Heart right ventricle (tissue), 16 donors: ENCODE measurements at places on chromosomes 1 and 21.

DNA sequence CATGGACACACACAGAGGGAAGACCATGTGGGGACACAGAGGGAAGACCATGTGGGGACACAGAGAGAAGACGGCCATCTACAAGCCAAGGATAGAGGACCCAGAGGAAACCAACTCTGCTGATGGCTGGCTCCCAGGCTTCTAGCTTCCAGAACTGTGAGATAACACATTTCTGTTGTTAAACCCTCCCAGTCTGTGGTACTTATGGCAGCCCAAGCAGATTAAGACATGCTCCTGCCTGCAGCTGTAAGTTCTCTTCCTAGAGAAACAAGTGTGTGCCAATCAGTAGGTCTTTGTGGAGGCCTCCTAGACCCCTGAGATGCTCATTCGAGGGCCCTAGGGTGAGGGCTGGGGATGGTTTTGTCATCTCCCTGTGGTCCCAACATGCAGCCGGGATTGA lies 2.7 kb downstream of the AGT start:
- DNase-seq, result no peak

- DNase-seq, result no peak
These were observed 115.4 kb upstream of the NEGR1 start for GRCh38 chr1:72397786-72398185.

DNA sequence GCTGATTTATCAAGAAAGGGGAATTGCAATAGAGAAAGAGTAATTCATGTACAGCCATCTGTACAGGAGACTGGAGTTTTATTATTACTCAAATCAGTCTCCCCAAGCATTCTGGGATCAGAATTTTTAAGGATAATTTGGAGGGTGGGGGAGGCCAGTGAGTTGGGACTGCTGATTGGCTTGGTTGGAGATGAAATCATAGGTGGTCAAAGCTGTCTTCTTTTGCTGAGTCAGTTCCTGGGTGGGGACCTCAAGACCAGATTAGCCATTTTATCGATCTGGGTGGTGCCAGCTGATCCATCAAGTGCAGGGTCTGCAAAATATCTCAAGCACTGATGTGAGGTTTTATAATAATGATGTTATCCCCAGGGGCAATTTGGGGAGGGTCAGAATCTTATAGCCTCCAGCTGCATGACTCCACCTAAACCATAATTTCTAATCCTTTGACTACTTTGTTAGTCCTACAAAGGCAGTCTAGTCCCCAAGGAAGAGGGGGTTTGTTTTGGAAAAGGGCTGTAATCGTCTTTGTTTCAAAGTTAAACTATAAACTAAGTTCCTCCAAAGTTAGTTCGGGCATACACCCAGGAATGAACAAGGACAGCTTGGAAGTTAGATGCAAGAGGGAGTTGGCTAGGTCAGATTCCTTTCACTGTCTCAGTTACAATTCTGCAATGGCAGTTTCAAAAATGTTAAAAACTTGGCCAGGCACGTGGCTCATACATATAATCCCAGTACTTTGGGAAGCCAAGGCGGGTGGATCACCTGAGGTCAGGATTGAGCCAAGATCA lies 16.9 kb upstream of the RAB3B start:
- no peak for DNase-seq

GRCh38 chr1:76463278-76463677 lies 388.7 kb downstream of the ST6GALNAC3 start:
- no peak for DNase-seq

- no peak for DNase-seq
These were observed 2.1 kb downstream of the MPL start for GRCh38 chr1:43339584-43340232.

DNA sequence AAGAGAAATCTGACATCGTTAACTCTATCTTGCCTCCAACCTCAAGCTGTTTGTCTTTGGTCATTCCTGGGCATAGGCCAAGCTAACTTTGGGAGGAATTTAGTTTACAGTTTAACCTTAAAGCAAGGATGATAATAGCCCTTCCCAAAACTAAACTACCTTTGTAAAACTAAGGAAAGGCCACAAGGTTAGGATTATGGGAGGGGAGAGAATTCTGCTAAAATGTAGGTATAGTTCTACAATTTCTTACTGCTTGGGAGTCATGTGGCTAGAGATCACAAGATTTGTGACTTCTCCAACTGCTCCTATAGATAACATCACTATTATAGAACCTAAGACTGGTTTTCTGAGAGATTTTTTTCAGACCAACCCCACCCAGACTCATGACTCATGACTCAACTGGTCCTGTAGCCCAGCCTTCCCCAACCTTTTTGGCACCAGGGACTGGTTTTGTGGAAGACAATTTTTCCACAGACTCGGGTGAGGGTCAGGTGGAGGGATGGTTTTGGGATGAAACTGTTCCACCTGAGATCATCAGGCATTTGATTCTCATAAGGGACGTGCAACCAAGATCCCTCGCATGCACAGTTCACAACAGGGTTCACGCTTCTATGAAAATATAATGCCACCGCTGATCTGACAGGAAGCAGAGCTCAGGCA lies 70.7 kb upstream of the MUTYH start:
- DNase-seq, result no peak

GRCh38 chr1:79128722-79129121 lies 122.2 kb upstream of the ADGRL4 start:
- DNase-seq, result no peak

DNA sequence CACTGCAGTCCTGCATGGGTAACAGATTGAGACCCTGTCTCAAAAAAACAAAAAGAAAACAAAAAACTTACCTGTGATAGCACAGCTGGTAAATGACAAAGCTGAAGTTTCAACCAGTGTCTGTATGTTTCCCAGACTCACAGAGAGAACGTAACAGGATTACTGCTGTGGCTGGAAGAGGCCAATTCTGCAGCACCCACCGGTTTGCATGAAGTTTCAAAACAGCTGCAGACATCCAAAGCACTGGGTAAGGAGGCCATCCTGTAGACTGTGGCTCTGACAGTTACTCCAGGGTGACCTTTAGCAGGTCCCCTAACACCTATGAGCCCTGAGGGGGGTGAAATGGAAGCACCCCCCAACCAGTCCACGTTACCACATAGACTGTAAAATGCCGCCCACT lies 7.5 kb downstream of the ID3 start:
- DNase-seq, result no peak

GRCh38 chr1:114490274-114490693 lies 20.7 kb downstream of the TRIM33 start:
- DNase-seq, result no peak

DNA sequence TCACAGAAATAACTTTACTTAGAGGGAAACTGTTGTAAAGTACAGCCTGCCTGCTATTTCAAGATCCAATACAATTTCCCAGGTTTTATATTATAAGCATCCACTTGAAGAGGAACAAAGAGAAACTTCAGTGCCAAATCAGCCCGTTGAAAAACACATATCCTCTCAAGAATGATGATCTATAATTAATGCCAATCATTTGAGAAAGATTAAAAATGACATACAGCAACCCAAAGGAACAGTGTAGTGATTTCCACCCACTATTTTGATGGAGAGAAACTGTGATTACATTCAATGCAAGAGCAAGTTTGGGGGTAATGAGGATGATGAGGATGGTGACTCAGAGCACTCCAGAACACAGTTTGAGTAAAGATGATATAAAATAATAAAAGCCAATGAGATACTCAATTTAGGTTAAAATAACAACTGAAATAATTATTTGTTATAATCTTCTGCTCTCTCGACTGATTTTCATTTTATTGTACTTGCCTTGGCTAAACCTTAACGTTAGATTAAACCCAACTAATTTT lies 715.5 kb downstream of the NCAM2 start:
- DNase-seq, result no peak

- no peak for DNase-seq
These were observed 62.5 kb downstream of the SLC16A1 start for GRCh38 chr1:112893288-112894009.

- DNase-seq, result no peak
These were observed 4.6 kb downstream of the FDPS start for GRCh38 chr1:155313261-155313660.

DNA sequence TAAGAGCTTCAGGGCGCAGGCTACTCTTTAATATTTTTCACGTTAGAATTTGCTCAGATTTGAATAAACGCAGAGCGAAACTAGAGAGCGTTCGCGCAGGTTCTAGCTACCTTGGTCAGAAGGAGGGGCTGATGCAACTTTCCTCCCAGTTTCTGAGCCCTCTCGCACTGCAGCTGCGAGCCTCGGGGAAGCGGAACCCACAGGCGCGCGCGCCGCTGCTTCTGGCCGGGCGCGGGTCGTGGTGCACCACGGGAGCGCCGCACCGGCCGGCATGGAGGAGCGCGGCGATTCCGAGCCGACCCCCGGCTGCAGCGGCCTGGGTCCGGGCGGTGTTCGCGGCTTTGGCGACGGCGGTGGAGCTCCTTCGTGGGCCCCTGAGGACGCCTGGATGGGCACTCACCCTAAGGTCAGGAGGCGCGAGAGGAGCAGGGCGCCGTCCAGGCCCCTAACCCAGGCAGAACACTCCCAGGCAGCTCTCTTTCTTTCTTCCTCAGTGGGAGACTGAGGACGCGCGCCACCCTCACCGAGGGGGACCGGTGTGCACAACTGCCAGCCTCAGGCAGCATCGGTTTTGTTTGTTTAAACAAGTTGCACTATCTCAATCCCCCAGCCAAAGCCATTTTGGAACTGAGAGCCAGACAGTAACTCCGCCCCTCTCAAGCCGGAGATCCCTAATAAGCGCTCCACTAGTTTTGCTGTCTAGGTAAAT lies at the start of gene TSEN15:
Gene TSEN15 (plus strand): TSS at position 246 of the 709 bp plus-strand sequence. CDS start 26 bp downstream, at position 272.
- peak; percentile 79 for DNase-seq

DNA sequence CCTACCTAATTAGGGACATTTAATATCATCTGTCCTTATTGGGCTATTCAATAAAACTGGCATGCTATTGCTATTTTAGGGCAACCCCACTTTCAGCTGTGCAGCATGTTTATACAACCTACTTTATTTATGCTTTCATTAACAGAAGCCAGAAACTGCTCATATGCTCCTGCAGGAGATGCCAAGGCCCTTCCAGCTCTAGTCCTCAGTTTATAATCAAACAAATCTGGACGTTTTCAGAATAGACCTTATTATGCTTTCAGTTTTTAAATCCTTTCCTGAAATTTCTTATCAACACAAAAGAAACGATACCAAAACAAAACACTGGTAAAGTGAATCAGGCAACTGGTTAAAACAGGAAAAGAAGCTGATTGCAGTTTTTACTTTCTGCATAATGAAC lies 53.2 kb downstream of the PTGS2 start:
- no peak for DNase-seq

- DNase-seq, result no peak
These were observed 13.6 kb downstream of the DIP2A start for GRCh38 chr21:46472246-46472645.

DNA sequence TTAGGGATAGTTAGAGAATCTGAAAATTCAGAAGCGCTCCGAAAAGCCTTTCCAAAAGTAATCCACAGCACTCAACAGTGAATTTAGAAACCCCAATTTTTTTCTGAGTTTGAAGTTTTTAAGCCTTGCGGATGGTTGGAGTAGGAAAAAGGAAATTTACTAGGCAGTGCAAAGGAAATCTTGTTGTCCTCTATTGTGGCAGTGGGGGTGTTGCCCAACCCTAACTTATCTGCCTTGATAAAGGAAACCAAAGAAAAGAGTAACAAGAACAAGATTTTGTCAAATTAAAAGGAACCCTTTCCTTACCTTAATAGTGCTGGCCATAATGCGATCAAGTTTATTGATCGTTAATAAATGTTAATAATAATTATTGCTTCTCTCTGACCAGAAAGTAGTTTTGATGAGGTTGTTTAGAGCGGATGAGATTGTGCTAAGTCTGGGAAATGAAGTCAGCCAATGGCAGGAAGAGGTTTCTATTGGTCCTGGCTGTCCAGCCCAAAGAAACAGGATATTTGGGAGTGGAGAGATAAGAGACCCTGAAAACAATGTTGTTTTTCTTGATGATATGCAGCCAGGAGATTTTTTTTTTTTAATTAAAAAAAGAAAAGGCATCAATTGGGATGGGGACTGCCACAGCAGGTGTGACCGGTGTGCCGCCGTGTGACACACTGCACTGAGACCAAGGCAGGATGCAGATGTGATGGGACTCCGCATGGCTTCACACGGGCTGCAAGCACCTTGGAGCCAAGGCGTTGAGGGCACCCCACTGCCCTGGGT lies at the start of gene ERG:
Gene ERG (minus strand): TSS at position 421 of the 777 bp plus-strand sequence. CDS start 97 bp downstream, at position 324.
- DNase-seq, result no peak

GRCh38 chr1:161241682-161242081 lies 3.7 kb upstream of the NR1I3 start:
- no peak for DNase-seq

GRCh38 chr1:243559575-243560162 lies 290.4 kb downstream of the AKT3 start:
- no peak for DNase-seq

DNA sequence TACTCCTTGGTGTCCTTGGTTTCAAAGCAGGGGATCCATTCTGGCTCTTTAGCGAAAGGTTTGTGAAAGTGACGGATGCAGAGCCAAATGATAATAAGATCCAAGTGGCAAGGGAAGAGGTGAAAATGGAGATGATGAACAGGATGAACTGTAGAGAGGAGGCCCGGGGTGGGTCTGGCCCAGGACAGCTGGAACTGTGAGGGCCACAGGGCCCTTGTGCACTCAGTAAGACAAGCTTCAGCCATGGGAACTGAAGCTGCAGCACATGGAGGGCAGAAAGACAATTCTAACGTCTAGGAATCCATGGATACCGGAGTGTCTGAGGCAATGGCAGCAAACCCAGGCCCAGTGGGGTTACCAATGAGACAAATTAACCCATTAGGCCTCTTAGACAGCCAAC lies 4.8 kb downstream of the KCNA2 start:
- no peak for DNase-seq

DNA sequence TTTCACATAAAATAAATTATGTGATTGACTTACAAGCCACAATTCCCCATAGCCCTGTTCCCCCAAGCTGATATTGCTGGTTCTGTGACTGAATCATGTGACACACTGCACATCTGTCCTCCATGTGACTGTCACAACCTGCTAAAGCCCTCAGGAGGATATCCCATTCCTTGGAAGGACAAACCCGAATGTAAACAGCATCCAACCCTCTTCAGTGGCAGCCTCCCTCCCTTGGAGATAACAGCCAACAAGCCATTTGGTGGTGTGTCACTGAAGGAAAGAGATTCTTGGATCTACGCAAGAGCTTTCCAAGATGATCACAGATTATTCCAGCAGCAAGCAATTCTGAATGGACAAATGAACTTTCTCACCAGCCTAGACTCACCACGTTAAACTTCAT lies 153.9 kb upstream of the TIAM1 start:
- DNase-seq, result no peak
